ENCODE measurements at places on chromosomes 2 and 18.

- no peak for DNase-seq
Measured at GRCh38 chr2:207873794-207874193, 104.1 kb upstream of the FZD5 start.

DNA sequence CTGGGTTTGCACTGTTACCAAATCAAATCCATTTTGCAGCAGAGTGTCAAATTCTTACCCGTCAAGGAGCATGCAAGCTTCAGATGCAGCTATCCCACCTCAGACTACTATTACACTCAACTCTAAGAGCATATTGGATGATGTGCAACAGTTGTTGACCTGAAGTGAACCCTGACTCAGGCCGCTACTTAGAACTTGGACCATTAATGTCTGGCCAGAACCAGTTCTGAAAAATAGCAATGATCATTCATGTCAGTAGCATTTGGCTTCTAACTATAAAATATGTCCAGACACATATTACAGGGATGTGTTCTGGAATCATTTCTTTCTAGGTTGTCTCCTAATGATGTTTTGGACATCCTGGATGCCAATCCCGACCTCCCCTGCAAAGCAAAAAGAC lies 135.5 kb upstream of the PKDCC start:
- DNase-seq = no peak

DNA sequence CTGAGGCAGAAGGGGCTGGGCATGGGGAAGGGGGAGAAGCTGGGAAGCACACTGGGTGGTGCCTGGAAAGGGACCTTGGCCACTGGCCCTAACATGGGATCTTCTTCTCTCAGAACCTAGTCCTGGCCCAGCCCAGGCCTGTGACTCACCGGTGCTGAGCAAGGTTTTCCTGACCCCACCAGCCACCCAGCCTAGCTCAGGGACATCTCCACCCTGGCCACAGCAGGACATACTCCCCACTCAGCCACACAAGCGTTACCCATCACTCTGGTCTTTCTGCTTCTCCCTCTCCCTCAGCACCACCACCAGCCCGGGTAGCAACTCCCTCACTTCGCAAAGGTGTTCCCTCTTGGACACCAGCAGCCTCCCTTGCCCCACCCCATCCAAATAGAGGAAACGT lies 22.8 kb downstream of the TNS1 start:
- DNase-seq = no peak

DNA sequence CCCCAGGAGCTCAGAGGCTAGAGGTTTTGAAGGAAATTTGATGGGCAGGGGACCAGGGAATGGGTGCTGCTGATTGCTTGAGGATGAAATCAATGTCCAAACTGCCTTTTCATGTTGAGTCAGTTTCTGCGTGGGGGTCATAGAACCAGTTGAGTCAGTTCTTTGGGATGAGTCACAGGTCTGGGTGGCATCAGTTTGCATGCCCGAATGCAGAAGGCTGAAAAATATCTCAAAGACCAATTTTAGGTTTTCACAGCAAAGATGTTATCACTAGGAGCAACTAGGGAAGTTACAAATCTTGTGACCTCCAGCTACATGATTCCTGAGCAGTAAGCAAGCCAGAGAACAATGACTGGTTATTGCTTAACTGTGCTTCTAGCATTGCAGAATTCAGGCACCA lies 1135.1 kb upstream of the CRIM1 start:
- no peak for DNase-seq

- DNase-seq = no peak
Measured at GRCh38 chr2:141393214-141393545, 737.6 kb downstream of the LRP1B start.

DNA sequence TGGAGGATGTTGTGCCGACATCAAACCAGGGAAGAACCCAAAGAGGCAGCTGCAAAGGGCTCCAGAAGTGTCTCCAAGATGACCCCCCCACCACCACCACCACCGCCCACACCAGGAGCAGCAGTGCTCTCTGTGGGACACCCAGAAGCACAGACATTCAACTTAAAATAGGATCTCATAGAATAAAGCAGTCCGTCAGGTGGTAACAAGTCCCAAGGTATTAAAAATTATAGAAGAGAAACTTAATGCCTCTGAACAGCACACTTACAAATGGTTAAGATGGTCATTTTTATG lies 155.5 kb upstream of the ID2 start:
- no peak for DNase-seq

- peak; percentile 50 for DNase-seq
Measured at GRCh38 chr18:57776767-57777166, 26.3 kb downstream of the ATP8B1 start.

GRCh38 chr18:23539911-23540525 lies 36.7 kb downstream of the RMC1 start:
- no peak for DNase-seq

GRCh38 chr2:98751748-98752147 lies 20.8 kb upstream of the MGAT4A start:
- no peak for DNase-seq

DNA sequence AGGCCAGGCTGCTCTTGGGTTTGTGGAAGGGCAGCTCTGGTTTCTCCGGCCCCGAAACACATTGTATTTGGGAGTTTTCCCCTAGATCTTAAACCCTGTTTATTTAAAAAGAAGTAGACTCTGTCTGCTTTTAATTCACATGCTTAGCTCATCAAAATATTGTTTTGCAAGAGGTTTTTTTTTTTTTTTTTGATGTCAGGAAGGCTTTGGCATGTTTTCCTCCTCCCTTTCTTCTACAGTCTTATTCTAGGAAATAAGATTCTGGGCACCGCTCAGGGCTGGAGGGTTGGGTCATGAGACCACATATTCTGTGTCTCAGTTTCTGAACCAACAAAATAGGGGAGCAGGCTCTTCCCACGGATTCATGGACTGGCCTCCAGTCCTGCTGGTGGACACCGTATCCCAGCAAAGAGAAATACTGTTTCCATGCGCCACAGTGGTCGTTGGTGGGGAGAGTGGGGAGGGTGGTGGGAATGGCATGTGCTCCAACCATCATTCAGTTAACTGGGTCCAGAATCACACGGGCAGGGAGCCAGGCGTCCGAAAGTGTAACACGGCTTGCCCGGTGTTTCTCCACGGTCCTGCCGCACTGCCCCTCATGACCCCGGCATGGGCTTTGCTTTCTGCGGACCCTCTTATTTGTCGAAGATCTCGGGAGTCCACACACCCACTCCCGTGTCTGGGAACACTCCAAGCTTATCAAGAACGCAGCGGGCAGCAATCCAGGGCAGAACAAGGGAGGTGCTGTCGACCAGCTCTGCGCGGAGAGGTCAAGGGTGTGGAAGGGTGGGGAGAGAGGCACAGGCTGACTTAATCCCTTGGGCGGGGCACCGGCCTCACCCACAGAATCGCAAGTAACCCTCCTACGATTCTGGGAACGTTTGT lies 176.7 kb downstream of the GLI2 start:
- DNase-seq = no peak

DNA sequence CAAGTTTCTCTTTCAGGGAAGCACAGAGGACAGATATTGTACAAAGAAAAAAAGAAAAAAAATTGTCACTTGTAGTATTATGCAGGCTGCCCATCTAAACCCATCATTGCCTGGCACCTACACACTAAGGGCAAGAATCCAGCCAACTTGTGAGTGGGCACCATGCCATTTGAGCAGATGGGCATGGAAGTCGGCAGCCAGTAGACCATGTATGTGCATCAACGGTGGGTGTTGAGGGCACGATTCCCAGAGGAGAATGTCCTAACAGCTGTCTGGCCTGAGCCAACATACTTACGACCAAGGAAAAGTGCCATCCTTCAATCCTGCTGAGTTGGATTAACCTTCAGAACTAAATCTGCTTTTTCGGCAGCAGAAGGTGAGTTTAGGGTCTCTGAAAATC lies 63.9 kb downstream of the ARHGAP15 start:
- peak; percentile 96 for DNase-seq

DNA sequence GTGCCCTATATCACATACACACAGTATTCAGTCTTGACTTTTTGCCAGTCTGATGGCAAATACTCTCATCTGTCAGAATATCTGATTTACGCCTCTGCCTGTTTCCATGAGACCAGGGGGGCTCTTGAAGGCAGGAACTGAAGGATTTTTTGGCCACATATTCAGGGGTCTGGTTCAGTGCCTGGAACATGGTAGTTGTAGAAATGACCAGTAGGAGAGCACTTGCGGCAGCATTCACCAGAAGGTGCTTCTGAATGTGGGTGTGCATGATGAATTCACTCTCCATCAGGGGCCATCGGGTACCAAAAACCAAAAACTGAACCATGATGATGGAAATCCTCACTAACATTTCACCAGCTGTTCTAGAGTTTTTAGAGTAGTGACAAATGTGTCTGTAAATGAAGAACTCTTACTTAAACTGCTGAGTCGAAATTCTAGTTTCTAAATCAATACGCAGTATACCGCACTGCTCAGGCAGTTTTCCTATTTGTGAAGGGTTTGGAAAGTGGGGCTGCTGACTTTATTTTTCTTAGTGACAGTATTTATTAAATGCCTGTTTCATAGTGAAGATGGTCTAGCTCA lies 54.6 kb downstream of the MERTK start:
- DNase-seq = no peak

DNA sequence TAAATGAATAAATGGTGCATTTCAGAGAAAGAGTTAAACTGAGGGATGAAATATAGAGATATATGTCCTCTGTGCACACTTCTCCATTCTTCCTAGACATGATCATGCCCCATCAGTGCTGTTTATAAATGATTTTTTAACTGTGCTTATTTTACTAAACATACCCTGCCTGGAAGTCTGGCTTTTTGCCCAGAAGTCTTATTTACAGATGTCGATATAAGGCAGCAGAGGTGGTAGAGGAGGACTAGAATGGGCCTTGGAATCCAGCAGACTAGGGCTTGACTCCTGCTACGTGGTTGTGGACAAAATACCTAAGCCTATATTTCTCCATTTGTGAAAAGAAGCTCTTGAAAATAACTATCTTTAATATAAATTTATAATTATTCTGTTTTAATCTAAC lies 355.5 kb downstream of the RAD51AP2 start:
- no peak for DNase-seq

DNA sequence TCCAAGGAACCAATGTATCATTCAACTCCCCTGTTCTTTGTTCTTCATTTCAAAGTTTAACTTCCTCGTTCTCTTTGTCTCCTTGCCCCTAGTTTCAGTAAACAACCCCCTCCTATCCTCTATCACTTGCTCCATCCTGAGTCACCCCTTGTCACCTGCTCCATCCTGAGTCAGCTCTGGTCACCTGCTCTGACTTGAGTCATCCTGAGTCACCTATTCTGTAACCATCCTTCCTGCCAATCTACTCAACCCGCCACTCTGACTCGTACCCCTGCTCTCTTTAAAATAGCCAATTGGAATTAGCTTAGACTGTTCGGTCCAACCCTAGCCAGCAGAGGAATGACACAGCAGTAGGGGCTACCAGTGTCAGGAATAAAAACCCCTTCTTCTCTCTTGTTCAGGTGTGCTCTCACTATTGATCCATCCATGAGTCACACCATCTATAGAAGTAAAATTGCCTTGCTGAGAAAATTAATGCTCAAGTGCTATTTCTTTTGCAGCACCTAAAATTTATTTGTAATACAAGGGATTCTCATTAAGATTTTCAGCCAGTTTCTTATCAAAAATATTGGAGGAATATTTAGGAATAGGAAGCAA lies 326.8 kb downstream of the AKAIN1 start:
- no peak for DNase-seq

DNA sequence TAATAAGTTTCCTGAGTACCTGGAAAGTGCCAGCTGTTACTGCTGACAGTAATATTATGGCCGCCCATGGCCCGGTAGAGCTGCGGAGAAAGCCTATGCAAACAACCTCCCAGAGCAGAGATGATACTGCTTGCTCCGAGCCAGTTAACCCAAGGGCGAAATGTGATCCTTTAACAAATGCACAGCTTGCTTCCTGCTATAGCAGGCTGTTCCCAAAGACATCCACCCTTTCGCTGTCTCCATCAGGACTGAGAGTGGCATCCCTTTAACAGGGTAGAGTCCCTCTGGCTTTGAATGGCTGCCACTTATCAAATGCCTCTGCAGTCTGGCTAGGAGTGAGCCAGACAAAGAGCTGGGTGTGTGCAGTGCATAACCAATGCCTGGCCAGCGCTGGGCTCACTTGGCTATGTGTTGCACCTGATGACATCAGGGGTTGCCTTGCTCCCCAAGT lies 69.7 kb upstream of the DAPL1 start:
- DNase-seq = no peak

DNA sequence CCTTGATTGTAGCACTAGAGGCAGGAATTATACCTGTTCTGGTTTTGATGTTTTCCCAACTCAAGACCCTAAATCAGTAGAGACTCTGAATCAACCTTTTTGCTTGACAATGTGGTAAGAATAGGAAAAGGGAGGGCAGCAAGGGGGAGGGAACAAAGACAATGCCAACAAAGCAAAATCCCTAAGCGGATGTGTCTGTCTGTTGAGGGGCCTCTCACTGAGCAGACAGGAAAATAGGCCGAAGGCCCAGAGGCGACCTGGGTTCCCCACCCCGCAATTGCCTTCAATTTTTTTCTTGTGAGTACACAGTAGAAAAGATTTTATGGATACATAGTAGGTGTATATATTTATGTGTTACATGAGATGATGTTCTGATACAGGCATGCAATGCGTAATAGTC lies 75.6 kb downstream of the MAP4K4 start:
- DNase-seq = no peak

DNA sequence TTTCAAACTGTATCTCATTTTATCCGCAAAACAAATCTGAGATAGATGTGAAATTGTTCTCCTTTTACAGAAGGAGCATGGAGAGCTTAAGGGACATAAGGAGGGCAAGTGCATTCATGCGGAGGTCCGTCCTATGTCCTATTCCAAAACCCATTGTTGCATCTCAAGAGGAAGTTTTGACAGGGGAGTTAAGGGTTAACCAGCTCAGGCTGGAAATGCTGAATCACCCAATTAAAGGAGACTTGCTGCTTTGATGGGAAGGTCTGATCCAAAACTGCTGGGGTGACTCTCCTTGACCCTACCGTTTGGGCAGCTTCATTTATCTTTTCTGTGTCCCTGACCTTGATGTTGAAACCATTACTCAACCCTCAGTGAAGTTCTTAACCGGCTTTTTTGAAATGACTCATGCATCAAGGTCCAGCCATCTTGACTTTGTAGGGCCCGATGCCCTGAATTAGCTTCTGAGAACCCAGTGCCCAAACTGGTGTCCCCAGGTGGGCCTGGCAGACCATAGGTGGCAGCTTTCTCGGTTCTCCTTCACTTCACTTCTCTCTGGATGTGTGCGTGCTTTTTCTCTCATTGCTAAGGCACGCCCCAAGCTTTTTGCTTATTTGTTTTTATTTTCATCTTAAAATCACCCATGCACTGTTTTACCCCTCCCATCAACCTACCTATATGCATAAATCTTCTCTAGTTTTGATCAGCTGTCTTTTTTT lies 15.9 kb upstream of the TXNDC2 start:
- no peak for DNase-seq

GRCh38 chr2:3876221-3876620 lies 172.8 kb downstream of the DCDC2C start:
- DNase-seq = no peak
